ENCODE measurements at places on chromosomes 3 and 15.
A peak's percentile ranks its signal among the peaks of the same experiment; 100 is the strongest.

GRCh38 chr3:123789760-123790159 is 94.4 kb downstream of the MYLK start:
- DNase-seq, result peak; percentile 52

DNA sequence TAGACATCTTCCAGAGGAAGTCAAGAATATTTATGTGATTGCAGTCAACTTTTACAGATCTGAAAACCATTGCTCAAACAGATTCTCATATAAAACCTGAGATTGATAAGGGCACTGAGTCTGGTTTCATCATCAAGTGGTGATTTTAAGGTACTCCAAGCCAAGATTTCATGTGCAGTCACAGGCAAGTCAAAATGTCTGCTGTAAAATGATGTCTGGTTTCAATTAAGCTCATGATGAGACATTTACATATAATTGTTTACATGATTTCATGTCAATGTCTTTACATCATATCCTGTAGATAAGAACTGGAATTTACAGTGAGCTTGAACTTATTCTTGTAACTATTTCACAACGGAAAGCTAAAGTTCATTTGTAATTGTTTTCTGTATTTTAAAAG is 1215.5 kb downstream of the ROBO2 start:
- DNase-seq, result peak; percentile 67

- DNase-seq, result no peak
Observed at GRCh38 chr3:33128706-33129105, 14.9 kb downstream of the CRTAP start.

- DNase-seq, result no peak
Observed at GRCh38 chr15:76451540-76451939, 115.0 kb downstream of the ISL2 start.
